Stimulated activated naive CD4-positive, alpha-beta T cell (primary cell): ENCODE measurements at places on chromosomes 7 and 10.
A peak's percentile ranks its signal among the peaks of the same experiment; 100 is the strongest.

DNA sequence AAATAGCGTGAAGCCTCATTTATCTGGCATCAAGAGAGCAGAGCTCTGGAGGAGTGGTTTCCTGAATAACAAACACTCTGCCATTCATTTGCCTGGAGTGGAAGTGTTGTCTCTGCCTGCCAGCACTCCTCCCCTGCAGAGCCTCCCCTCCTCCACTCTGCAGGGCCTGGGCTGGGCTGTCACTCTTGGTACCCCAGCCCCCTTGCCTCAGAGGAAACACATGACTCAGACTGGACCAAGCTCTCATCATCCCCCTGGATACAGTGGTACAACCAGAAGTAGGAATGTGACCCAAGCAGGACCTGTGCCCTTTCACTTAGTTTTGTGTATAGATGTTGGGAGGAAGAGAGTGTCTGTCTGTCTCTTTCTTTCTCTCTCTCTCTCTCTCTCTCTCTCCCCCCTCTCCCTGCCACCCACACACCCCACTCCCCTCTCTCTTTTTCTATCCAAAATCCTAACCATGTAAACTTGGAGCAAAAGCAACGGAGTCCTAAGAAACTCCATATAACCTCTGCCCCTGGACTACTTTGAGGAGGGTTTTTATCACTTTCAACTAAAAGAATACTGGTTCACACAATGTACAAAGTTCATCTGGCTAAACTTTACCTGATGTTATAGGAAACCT, 43.9 kb downstream of the DOCK4 start:
- no peak for DNase-seq

DNA sequence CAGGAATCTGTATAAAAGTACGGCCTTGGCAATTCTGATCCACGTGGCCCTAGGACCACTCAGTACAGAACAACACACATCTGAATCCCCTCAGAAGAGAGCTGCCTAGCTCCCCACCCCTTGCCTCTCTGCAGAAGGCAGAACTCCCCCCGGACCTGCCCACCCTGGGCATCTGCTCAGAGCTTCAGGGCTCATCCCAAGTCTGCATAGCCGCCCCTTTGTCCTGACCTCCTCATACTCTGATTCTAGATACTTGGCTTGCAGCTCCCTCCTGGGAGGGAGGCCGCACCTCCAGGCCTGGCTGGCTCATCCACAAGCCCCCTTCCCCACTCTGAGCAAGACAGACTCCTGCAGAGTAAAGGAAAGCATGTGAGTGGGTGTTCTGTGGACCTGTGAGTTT, 49.6 kb downstream of the GRID1 start:
- no peak for DNase-seq

GRCh38 chr7:6398943-6399342, 48.8 kb downstream of the DAGLB start:
- no peak for DNase-seq

DNA sequence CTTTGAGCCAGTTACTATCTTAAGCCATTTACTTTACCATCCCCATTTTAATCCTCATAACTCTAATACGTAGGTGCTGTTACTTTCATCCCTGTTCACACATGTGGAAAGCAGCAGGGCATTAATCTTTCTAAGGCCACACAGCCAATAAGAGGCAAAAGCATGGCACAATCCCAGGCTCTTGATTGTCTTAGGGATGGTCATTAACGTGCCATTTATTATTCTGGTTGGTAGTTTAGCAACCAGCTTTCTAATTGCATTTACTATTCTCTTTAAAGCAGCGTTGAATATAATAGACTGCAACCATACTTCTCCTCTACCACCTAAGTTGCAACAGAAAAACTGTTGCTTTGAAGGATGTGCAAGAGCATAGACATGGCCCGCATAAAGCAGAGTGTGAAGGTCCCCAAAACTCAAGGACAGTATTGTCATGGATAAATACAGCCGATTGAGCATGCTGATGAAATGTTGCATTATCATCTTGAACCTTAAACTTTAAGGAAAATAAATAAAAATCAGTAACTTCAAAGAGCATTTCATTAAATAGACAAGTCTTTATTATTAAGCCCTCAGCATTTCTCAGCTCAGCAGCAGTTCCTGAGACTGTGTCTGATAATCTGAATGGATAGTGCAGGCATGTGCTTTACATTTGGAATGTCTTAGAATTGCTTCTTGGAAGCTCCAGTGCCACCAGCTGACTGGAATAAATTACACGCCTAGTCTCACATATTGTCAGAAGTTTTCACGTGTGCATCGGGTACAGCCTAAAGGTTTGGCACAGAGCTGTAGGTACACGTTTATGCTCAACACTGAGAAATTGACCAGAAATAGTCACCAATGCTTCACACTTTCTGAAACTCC, 467.1 kb downstream of the SDK1 start:
- no peak for DNase-seq

GRCh38 chr7:92631850-92632487, 41.8 kb upstream of the FAM133B start:
- DNase-seq, result no peak

GRCh38 chr10:90602862-90603610, 254.8 kb downstream of the HTR7 start:
- DNase-seq, result no peak

DNA sequence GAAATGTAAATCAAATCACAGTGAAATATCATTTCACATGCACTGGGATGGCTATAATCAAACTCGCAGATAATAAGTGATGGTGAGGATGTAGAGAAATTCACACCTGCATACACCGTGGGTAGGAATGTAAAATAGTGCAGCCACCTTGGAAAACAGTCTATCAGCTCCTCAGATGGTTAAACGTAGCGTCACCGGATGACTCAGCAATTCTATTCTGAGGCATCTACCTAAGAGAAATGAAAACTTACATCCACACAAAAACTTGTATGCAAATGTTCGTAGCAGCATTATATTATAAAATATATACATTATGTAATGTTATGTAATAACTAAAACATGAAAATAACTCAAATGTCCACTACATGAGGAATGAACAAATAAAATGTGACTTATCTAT, 38.9 kb downstream of the SH3PXD2A start:
- no peak for DNase-seq

DNA sequence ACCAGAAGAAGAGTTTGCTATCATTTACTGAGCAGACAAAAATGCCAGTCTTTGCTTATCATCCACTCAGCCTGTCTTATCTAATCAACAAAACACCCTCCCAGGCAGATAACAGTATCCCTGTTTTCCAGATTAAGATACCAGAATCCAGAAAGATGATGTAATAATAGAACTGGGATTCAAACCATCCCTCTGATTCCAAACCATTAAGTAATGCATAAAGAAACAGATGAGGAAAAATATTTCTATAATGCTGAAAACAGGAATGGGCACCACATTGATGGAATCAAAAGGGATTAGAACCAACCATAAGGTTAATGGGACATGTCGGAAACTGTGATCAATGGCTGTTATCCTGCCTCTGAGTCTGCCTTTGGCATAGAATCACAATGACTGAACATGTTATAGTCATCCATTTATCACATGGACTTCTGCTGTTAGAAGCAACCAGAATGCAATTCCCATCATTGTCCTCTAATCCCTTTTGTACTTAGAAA, 92.1 kb upstream of the RSU1 start:
- no peak for DNase-seq

DNA sequence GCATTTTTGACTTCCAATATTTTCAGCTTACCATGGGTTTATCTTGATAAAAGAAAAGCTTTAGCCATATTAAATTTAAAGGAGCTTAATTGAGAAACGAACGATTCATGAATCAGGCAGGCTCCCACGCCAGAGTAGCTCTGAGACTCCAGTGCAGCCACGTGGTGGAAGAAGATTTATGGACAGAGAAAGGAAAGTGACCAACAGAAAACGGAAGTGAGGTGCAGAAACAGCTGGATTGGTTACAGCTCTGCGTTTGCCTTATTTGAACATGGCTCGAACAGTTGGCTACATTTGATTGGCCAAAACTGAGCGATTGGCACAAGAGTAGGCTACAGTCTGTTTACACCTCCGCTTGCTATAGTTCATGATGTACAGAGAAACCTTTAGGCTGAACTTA, 395.4 kb downstream of the GATA3 start:
- no peak for DNase-seq

GRCh38 chr7:99392659-99393354, 15.6 kb downstream of the PDAP1 start:
- DNase-seq, result peak; percentile 85

- no peak for DNase-seq
Observed at GRCh38 chr7:158378978-158379377, 208.6 kb downstream of the PTPRN2 start.

DNA sequence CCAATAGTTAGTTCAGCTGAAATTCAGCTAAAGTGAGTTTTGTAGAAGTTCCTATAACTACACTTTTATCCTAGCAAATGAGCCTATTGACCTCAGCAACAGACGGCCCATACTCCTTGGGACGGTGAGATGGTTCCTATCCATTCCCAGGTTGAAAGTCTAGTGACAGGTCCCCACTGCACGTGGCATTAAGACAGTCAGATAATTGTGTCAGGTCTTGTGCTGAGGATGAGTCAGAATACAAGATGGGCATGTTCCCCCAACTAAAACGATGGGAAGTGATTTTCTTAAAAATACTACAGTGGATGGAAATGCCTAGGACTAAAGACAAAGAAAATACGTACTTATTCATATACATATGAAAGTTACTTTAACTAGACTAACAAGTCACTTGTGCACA, 2.1 kb downstream of the CAV1 start:
- no peak for DNase-seq

DNA sequence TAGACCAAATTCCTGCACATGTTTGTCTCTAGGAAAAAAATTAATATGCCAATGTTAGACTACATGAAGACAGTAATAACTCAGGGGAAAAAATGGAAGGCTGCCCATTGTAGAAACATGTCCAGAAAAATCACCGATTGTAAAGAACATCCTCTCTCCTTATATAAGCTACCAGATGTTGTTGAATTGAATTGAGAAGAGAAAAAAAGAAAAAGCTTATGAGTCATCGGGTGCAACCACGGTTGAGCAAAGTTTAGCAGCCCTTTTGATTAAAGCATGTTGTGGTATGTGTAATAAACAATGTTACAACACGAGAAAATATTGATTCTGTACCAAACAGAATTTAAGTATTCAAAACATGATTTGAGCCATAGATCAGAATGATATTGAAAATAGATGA, 102.3 kb upstream of the ARHGAP21 start:
- DNase-seq, result no peak

DNA sequence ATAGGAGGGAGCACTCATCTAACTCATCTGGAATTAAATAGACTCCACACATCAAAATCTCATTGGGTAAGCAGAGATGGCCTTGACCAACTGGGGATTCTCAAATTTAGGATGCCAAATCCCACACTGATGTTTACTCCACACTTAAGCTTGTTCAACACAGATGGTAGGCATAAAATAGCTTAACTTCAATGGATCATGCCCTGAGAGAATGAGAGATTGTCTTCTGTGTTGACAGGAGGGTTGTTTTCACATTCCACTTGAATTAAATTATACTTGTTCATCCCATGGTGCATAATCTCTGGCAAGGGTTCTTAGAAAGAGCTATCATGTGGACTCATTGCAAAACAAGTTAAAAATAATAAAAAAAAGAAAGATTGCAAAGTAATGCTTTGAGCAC, 391.4 kb downstream of the PLXDC2 start:
- DNase-seq, result no peak

- DNase-seq, result peak; percentile 51
Observed at GRCh38 chr7:150716368-150716767, at the start of gene GIMAP1. TSS of gene GIMAP1 (plus strand) at chr7:150716613. CDS start at chr7:150719048, 2,435 bp downstream.

- DNase-seq, result no peak
Observed at GRCh38 chr7:24972991-24973390, 7.0 kb downstream of the OSBPL3 start.

GRCh38 chr7:94834359-94834758, 73.0 kb upstream of the PPP1R9A start:
- DNase-seq, result no peak

DNA sequence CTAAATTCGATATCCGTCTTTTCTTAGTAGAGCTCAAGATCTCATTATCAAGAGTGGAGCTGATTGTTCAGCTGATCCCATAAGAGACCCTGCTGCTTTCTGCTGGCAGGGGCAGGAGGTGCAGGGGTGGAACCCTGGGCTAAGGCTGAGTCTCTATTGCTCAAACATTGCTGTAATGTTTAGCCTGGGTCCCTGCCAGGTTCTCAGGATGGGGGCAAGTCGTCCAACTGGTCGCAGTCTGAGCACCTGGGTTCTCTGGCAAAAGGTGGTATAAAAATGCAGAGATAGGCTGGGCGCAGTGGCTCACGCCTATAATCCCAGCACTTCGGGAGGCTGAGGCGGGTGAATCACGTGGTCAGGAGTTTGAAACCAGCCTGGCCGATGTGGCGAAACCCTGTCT, 62.0 kb upstream of the NRBF2 start:
- no peak for DNase-seq

- no peak for DNase-seq
Observed at GRCh38 chr10:34816085-34816496, 995 bp upstream of the PARD3 start.

DNA sequence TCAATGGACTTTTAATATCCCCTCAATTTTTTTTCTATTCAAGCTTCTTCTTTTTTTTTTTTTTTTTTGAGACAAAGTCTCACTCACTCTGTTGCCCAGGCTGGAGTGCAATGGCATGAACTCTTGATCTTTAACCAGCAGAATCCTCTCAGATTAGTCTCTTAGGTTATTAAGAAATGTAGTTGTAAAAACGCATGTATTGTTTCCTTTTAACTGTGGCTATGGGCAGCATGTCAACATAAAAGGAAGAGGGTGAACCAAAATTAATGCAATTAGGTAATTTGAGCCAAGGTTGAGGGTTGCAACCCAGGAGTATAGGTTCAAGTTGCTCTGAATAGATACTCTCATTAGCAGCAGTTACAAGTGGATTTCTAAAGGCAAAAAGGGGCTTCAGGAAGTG, 4.3 kb upstream of the GSTO1 start:
- DNase-seq, result no peak

GRCh38 chr7:7104314-7104698, 78.0 kb upstream of the C1GALT1 start:
- no peak for DNase-seq
